ENCODE measurements at places on chromosomes 16 and 17.
A peak's percentile ranks its signal among the peaks of the same experiment; 100 is the strongest.

DNA sequence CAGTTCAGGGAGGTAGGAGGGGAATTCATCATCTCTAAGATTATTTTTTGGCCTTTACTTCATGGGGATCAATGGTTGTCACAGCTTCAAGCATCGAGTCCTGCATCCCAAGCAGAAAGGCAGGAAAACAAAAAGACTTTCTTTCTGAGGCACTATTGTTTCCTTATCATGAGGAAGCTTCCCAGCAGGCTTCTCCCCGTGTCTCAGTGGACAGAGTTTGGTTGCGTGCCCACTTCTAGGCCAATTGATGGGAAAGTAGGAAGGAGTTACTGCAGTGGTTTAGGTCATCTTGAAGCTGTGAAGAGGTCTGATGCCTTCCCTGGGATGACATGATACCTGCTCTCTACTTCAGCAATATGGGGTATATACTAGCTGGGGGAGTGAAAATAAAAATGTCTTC lies 175.3 kb upstream of the CDH13 start:
- DNase-seq, result no peak

DNA sequence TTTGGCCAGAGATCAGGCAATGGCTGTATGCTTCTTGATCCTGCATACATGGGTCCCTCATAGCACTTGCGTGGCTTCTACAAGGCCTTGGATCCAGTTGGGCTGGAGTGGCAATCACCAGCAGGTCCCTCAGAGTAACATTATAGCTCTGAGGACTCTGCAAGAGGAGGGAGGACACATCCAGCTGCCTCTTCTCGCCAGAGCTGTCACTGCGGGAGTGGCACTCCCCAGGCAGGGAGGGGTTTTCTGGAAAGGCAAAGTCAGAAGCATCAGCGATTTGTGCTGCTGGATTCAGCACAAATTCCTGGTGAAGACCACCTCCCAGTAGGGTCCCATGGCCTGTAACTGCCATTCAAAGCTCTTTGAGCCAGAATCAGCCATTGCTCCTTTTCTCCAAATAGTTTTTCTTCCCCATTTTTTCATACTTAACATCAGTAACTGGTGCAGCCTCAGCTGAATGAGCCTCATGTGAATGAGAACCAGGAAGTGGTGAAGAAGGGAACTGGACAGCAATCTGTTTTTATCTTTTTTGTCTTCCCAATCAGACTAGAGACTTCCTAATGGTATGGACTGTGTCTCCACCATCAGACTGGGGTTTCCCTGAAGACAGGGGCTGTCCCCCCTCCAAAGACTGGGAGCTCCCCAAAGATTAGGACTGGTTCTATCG lies 40.6 kb upstream of the HOXB13 start:
- DNase-seq, result no peak

DNA sequence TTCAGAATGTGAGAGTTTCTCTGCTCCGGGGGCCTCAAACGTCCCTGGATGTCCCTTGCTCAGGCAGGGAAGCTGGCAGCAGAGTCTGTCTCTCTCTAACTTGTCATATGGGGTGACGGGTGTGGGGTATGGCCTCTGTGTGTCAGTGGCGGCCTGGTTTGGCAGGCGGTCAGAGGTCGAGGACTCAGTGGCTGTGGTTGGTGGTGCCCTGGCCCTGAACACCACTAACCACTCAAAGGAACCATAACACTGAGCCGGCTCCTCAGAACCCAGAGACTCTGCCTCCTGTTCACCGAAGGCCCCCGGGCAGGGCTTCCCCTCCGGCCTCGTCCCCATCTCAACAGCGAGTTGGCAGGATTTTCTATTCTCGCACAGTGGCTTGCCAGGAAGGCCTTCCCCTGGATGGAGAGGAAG lies 677 bp downstream of the P2RX1 start:
- no peak for DNase-seq

DNA sequence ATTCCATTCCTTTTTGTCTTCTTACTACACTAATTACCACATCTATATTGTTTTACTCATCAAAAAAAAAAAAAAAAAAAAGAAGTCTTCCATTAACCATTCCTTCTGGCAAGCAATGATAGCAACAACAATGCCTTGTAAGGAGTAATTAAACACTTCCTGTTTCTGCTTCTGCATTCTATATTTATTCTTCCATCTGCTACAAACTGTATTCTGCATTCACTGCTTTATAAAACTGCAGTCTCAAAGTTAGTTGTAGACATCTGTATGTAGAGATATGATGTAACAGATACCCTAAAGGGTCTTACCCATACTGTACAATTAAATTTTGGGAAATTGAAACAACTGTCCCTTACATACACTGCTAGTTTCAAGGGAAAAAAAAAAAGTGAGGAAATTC lies 28.7 kb upstream of the ABCA6 start:
- DNase-seq, result peak; percentile 44

DNA sequence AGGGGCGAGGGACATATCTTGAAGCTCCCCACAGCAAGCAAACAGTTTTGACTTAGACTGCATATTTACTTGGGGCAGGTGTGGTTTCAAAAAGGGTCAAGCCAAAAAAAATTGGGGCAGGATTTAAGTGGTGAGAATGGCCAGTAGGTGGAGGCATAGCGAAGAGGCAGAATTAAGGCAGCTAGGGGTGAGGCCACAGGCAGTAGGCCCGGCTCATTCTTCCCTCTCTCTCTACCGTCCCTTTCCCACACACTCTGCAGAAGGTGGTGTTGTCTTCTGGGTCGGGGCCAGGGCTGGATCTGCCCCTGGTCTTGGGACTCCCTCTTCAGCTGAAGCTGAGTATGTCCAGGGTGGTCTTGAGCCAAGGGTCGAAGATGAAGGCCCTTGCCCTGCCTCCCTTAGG lies 2.6 kb downstream of the SHBG start:
- DNase-seq, result peak; percentile 62

GRCh38 chr16:56300242-56300623 lies 108.9 kb downstream of the GNAO1 start:
- no peak for DNase-seq
